ENCODE measurements at places on chromosomes 12 and 14. TPM values are rescaled to one million over a fixed set of nuclear protein-coding genes. Genes with fewer than 3 reads are reported as not detected.

NEDD8 gene
- total RNA-seq: 167 TPM

TSPAN11 gene
- not detected for total RNA-seq

DNA sequence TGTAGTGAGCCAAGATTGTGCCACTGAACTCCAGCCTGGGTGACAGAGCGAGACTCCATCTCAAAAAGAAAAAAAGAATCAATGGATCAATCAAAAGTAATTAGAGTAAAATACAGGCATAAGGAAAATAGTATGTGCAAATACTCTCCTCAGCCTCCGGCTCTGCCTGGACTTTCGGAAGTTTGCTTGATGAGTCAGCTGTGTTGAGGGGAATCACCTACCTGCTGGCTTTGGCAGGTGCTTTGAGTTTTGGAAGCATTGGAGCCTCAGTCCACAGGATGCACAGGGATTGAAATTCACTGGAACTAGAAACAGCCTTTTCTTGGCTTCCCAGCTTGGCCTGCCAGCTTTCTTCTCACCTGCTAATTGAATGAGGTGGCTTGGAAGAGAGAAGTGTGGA lies 268.2 kb downstream of the PCNX1 start:
- no peak overlapping the region for H3K27ac ChIP-seq
- no peaks in the 10 kb centered on the region for H3K36me3 ChIP-seq
- DNase-seq: no peak
- H3K27me3 ChIP-seq: peaks cover 5% of the 10 kb centered on the region
- no peaks in the 10 kb centered on the region for H3K4me1 ChIP-seq

DNA sequence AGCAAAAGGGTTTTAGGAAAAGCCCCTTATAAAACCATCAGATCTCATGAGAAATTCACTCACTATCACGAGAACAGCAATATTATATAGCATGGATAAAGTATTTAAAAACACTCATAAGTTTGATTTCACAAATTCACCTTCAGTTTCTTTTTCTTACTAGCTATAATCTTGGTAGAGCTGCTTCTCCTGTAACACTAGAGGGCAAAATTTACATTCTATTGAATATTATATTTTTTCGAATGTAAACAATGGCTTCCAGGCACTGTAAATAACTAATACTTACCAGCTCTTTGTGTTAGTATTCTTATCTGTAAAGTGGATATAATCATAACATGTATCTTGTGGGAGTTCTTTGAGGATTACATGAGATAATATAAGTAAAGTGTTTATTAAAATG lies 259.6 kb downstream of the CCER1 start:
- no peaks in the 10 kb centered on the region for H3K27me3 ChIP-seq
- no peak overlapping the region for H3K4me3 ChIP-seq
- no peak overlapping the region for H3K27ac ChIP-seq
- H3K4me1 ChIP-seq: no peaks in the 10 kb centered on the region
- no peak for DNase-seq
- H3K36me3 ChIP-seq: no peaks in the 10 kb centered on the region

- no peak overlapping the region for H3K4me3 ChIP-seq
- H3K27me3 ChIP-seq: no peaks in the 10 kb centered on the region
- H3K36me3 ChIP-seq: no peaks in the 10 kb centered on the region
Observed at GRCh38 chr12:76410781-76411180, 62.6 kb upstream of the BBS10 start.

- H3K36me3 ChIP-seq: no peaks in the 10 kb centered on the region
- H3K27me3 ChIP-seq: no peaks in the 10 kb centered on the region
- no peak for DNase-seq
- no peak overlapping the region for H3K4me3 ChIP-seq
Observed at GRCh38 chr12:67692966-67693365, 44.4 kb downstream of the DYRK2 start.

AJUBA gene
- total RNA-seq: 2.6 TPM

DNA sequence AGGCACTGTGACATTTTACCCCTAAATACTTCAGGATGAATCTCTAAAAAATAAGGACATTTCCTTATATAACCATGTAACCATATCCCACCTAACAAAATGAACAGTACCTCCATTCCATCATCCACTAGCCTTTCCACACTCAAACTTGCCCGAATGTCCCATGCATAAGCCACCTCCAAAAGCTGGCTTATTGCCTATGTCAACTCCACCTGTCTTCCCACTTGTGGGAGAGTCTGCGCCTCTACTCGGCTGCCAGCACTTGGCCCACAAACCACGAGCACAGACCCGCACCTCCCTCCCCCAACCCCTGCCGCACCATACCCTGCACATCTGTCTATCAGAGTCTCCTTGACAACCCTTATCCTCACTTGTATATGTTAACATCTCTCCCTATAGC lies 165.8 kb downstream of the CALM1 start:
- no peaks in the 10 kb centered on the region for H3K4me1 ChIP-seq
- H3K36me3 ChIP-seq: no peaks in the 10 kb centered on the region
- H3K27me3 ChIP-seq: no peaks in the 10 kb centered on the region
- H3K27ac ChIP-seq: no peak overlapping the region

GRCh38 chr12:46244273-46244915 lies 24.4 kb downstream of the SLC38A1 start:
- H3K27me3 ChIP-seq: no peaks in the 10 kb centered on the region
- H3K4me1 ChIP-seq: peaks cover 86% of the 10 kb centered on the region
- H3K4me3 ChIP-seq: no peak overlapping the region
- H3K27ac ChIP-seq: peak overlapping the region; percentile 59

DNA sequence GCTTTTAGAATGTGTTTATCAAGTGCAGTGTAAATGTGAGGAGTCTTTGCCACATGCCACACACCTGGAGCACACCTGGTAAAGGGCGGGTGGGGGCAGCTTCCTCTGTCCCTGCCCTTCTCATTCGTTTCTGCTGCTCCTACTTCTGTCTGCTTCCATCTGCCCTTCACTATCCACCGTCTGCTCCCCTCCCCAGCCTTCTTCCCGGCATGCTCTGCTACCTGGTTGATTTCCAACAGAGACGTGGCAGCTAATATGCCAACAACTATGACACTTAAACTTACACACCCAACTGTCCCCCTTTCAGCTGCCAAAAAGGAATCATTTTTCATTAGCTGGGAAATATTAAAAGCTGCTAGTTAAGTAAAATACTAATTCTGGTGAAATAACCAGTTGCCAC lies 9.1 kb upstream of the CARMIL3 start:
- peaks cover 5% of the 10 kb centered on the region for H3K4me1 ChIP-seq
- H3K36me3 ChIP-seq: no peaks in the 10 kb centered on the region
- peaks cover 7% of the 10 kb centered on the region for H3K27me3 ChIP-seq
- no peak overlapping the region for H3K27ac ChIP-seq

GRCh38 chr12:42857106-42857505 lies 267.6 kb upstream of the PRICKLE1 start:
- no peak overlapping the region for H3K27ac ChIP-seq
- H3K4me3 ChIP-seq: no peak overlapping the region
- H3K27me3 ChIP-seq: no peaks in the 10 kb centered on the region
- no peaks in the 10 kb centered on the region for H3K36me3 ChIP-seq

RGS6 gene
- total RNA-seq: not detected

GRCh38 chr14:92841930-92842329 lies 47.8 kb downstream of the GOLGA5 start:
- H3K27me3 ChIP-seq: no peaks in the 10 kb centered on the region
- no peak overlapping the region for H3K27ac ChIP-seq
- peaks cover 27% of the 10 kb centered on the region for H3K4me1 ChIP-seq
- no peak for DNase-seq
- peaks cover 19% of the 10 kb centered on the region for H3K36me3 ChIP-seq

- peaks cover 22% of the 10 kb centered on the region for H3K4me1 ChIP-seq
- H3K4me3 ChIP-seq: no peak overlapping the region
- peaks cover 31% of the 10 kb centered on the region for H3K27me3 ChIP-seq
- H3K36me3 ChIP-seq: no peaks in the 10 kb centered on the region
Observed at GRCh38 chr12:68934392-68934791, 1.4 kb upstream of the CPM start.

- H3K4me1 ChIP-seq: peaks cover 27% of the 10 kb centered on the region
- no peaks in the 10 kb centered on the region for H3K27me3 ChIP-seq
- no peak overlapping the region for H3K4me3 ChIP-seq
- no peak overlapping the region for H3K27ac ChIP-seq
- H3K36me3 ChIP-seq: no peaks in the 10 kb centered on the region
Observed at GRCh38 chr12:3998968-3999792, 126.0 kb upstream of the PARP11 start.

LRP1 gene
- 1.5 TPM for total RNA-seq

MYL2 gene
- total RNA-seq: not detected

DNA sequence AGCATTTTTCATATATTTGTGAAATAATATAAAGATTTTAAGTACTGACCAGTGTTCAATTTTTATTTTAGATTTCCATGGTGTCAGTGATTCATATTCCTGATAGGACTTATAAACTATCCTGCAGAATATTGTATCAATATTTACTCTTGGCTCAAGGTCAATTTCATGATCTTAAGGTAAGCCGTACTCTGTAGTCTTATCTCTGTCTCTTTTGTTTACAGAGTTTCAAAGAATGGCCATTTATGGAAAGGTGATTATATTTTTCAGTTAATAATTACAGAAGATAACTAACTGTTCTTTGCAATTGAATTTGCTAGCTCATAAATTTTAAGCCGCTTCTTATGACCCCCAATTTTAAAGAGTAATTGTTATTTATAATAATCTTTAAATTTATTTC lies 27.9 kb downstream of the CGRRF1 start:
- H3K27me3 ChIP-seq: no peaks in the 10 kb centered on the region
- H3K4me1 ChIP-seq: no peaks in the 10 kb centered on the region
- peaks cover 3% of the 10 kb centered on the region for H3K36me3 ChIP-seq
- H3K4me3 ChIP-seq: no peak overlapping the region

- no peak overlapping the region for H3K4me3 ChIP-seq
- H3K27ac ChIP-seq: no peak overlapping the region
- DNase-seq: no peak
- peaks cover 7% of the 10 kb centered on the region for H3K27me3 ChIP-seq
- H3K36me3 ChIP-seq: no peaks in the 10 kb centered on the region
Observed at GRCh38 chr14:64758691-64759554, 54.7 kb downstream of the PLEKHG3 start.

TSPAN19 gene
- total RNA-seq: not detected

NYNRIN gene
- total RNA-seq: 0.27 TPM

DNA sequence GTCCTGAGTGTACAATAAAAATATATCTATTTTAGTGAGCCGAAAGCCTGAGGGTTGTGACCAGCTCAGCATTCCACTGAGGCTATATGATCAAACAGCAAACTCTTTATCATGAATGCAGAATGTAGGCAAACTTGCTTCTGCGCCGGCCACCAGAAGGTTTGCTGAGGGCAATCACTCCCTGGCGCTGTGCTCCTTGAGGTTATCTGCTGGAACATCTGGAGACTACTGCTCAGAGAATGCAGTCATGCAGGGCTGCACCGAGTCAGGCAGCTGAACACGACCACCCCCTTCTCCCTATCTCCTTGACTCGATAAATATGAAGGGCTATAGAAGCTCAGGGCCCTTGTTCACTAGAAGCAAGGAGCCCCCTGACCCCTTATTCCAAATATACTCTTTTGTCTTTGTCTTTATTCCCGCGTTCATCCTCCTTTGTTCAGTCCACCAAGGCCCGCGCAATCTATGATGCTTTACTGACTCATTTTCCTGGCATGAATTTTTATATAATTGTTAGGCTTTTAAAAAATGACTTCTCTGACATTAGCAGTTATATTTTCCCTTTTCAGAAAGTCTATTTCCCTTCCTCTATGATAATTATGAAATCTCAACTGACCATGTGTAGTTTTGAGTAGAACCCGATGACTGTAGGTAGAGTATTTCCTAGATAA lies 1089.3 kb downstream of the SLC16A7 start:
- no peak overlapping the region for H3K27ac ChIP-seq
- H3K36me3 ChIP-seq: no peaks in the 10 kb centered on the region
- no peak for DNase-seq

ADGRD1 gene
- 0.65 TPM for total RNA-seq

GRCh38 chr14:68376067-68376779 lies 416.6 kb downstream of the ZFP36L1 start:
- H3K4me1 ChIP-seq: peaks cover 66% of the 10 kb centered on the region
- no peak overlapping the region for H3K27ac ChIP-seq
- no peak overlapping the region for H3K4me3 ChIP-seq
- H3K36me3 ChIP-seq: peaks cover 3% of the 10 kb centered on the region
- H3K27me3 ChIP-seq: no peaks in the 10 kb centered on the region

GRCh38 chr14:61545726-61546455 lies 149.4 kb upstream of the HIF1A start:
- H3K4me1 ChIP-seq: peaks cover 21% of the 10 kb centered on the region
- H3K4me3 ChIP-seq: no peak overlapping the region
- no peak for DNase-seq
- H3K27me3 ChIP-seq: no peaks in the 10 kb centered on the region
- H3K27ac ChIP-seq: peak overlapping the region; percentile 74

DNA sequence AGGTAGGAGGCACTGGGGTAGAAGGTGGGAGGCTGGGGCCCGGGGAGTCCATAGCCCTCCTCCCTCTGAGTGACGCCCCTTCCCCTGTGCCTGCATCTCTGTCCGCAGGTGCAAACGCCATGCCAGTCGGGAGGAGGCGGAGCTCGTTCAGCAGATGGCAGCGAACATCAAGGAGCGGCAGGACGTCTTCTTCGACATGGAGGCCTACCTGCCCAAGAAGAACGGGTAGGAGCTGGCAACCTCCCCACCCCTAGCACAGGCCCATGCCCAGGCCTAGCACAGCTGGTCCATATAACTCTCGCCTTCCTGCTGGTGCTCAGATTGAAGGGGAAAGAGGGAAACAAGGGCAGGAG lies 35.6 kb downstream of the TMEM120B start:
- no peak overlapping the region for H3K4me3 ChIP-seq
- H3K27ac ChIP-seq: no peak overlapping the region
- no peak for DNase-seq

GLS2 gene
- 7.3 TPM for total RNA-seq

- no peak for DNase-seq
- no peak overlapping the region for H3K4me3 ChIP-seq
- H3K27me3 ChIP-seq: no peaks in the 10 kb centered on the region
Observed at GRCh38 chr14:50360093-50360492, 36.6 kb downstream of the CDKL1 start.

CLEC14A gene
- total RNA-seq: not detected

- peaks cover 5% of the 10 kb centered on the region for H3K4me1 ChIP-seq
- H3K4me3 ChIP-seq: peak overlapping the region; percentile 47
- DNase-seq: no peak
- H3K36me3 ChIP-seq: no peaks in the 10 kb centered on the region
- H3K27ac ChIP-seq: no peak overlapping the region
Observed at GRCh38 chr12:48788524-48788853, 400 bp downstream of the ADCY6 start.

GOLGA5 gene
- total RNA-seq: 13.3 TPM
